Activated CD4-positive, alpha-beta memory T cell treated with anti-CD3 and anti-CD28 coated beads for 36 hours (primary cell): ENCODE measurements at places on chromosomes 13 and 19.
A peak's percentile ranks its signal among the peaks of the same experiment; 100 is the strongest.

- DNase-seq, result no peak
Measured at GRCh38 chr13:113203507-113204377, 4.7 kb downstream of the PCID2 start.

- DNase-seq, result no peak
Measured at GRCh38 chr13:87777387-87777786, 106.2 kb downstream of the SLITRK5 start.

DNA sequence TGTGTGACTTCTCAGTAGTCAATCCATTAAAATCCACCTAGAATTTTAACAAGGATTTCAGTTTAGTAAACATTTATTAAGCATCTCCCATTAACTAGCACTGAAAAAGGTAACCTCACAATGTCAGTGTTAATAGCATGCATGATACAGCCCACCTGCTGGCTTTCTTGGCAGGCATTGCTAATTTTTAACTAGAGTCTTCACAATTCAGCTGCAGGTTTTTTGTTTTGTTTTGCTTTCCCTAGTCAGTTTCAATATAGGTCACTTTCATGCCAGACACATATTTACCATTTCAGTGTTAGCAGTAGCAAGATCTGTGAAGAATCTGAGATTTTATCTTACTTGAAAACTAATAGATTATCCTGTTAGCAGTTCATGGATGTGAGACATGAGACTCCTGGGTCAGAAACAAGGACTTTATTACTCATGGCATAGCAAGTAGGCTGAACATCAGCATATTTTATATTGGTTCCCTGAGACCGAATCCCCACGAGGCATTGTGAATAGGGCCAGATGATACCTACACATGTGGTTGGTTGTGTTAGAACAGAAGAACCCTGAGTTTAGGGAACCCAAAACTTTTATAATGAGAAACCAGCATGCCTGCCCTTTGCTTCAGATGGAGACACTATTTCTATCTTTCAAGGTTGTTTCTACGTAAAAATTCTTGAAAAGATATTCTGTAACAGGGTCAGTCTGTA is 198.0 kb upstream of the HTR2A start:
- no peak for DNase-seq

- DNase-seq, result peak; percentile 40
Measured at GRCh38 chr13:32905063-32905863, 111.0 kb upstream of the KL start.

DNA sequence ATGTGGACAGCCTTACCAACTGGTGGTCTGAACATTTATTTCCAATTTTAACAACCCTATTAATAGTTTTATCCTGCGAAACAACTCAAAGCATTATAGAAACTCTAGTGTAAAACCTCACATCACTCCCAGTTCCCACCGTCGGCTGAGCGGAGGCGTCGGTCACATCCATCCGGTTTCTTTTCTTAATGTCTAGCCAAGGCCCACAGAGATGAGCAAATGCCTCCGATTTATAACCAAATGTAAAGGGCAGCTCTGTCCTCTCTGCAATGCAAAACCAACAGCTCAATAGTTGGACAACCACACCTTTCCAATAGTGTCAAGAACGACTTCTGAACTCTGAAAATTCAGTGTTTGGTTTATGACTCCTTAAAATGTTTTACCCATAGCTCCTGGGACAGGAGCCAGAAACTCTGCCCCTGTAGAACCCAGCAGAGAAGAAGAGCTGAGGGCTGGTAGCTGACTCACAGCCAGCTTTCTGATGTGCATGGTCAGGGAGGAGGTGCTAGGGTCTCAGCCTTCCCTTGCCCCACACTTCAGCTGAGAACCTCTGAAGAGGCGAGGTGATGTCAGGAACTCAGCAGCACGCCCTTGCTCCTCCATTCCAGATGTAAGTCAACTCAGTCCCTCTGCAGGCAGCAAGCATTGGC is 90.2 kb upstream of the UQCRFS1 start:
- no peak for DNase-seq

DNA sequence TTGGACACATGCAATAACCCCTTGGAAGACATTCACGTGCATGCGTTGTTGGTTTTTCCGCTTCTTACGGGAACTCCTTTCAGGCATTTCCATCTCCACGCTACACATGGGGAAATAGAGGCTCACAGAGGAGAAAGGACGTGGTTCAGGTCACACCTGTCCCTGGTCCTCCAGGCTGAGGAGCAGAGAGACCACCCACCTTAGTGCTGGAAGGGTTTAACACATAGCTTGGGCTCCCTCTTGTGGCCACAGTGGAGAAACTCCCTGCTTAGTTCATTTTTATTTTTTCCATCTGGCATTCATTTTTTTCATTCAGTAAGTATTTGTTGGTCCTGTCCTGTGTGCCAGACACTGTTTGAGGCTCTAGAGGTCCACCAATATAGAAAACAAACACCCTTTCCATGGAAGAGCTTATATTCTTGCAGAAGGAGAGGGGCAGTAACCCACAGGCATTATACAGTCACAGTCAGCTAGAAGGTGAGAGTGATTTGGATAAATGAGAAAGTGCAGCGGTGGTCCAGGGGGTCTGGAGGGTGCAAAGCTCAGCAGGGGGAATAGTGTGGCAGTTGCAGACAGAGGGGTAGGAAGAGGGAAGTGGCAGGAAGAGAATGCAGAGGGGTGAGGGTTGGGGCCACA is 24.2 kb upstream of the TTYH1 start:
- peak; percentile 60 for DNase-seq

DNA sequence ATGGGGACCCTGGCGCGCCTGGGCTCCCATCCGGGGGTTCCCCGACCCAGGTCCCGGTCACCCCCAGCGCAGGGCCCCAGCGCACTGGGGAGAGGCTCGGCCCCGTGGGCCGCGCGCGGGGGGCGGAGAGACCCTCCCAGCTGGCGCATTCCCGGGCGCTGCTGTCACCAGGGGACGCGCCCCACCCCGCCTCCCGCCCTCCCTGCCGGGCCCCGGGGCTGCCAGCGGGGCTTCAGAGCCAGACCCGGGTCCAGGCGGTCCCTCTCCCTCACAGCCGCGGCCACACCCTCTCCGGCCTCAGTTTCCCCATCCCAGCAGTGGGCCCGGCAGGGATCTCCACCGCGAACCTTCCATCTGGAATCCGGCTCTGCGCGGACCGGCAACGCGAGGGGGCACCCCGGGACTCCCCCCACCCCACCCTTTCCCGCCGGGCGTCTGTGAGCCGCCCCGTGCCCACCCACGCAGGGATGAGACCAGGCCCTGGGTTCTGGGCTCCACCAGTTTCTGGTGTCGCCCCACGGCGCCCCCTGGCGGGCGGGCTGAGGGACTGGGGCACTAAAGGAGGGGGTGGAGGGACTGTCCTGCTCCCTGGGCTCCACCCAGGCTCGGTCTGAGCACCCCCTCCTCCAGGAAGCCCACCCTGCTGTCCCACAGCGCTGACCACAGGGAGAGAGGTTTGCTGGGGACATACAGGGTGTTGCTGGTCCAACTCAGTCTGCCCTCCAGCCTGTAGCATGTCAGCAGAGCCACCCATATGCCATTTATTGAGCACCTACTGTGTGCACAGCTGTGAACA is 878 bp upstream of the ADAMTSL5 start:
- peak; percentile 81 for DNase-seq

DNA sequence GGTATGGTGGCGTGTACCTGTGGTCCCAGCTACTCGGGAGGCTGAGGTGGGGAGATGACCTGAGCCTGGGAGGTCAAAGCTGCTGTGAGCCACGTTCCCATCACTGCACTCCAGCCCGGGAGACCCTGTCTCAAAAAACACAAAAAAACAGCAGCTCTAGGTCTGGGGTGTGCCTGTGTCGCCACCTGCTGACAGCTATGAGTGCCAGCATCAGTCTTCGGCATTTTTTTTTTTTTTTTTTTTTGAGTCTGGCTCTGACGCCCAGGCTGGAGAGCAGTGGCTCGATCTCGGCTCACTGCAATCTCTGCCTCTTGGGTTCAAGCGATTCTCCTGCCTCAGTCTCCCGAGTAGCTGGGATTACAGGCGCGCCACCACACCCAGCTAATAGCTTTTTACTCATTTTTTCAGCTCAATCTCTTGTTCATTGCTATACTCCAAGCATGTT is 10.1 kb downstream of the AP2S1 start:
- DNase-seq, result peak; percentile 65

DNA sequence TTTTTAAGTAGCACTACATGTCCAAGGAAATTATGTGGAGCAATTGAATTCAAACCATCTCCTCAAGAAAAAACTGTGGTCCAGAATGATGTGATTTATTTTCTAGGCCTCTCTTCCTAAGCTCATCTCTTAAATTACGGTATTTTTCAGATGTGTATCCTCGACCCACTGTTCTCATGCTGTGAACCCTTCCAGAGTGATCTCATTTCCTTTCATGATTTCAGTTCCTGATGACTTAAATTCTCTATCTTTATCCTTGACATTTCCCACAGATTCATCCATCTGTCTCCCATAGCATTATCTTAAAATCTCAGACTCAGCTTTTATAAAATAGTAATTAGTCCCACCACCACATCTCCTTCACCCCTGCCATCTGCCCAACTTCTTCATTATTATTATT is 117.6 kb upstream of the SPRY2 start:
- DNase-seq, result no peak
